ENCODE measurements at places on chromosomes 6 and 20.

- DNase-seq, result no peak
Measured at GRCh38 chr20:34445177-34446065, 70.8 kb upstream of the DYNLRB1 start.

GRCh38 chr20:1904135-1904534 is 8.9 kb downstream of the SIRPA start:
- no peak for DNase-seq

DNA sequence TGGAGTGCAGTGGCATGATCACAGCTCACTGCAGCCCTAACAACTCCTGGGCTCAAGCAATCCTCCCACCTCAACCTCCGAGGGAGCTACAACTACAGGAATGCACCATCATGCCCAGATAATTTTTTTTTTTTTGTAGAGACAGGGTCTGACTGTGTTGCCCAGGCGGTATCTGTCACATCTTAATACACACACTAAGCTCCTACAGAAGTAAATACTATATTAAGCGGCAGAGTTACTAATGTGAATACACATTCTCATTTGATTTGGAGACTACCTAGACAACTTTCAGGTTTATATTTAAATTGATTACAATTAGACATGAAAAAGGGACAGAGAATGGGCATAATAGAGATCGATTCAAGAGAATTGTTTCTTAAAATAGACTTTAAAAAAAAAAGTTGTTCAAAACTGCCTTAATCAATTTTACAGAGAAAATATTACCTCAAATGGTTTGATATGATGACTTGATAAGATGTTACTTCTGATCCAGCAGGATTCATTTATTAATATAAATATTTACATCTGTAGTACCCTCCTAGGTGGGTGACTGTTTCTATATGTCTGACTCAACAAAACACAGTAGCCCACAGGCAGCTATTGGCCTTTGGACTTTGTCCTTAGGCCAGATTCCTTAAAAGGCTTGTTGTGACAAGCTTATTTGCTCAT is 7.1 kb upstream of the LOC128125822 start:
- DNase-seq, result no peak

GRCh38 chr6:37704066-37704465 is 6.4 kb upstream of the MDGA1 start:
- DNase-seq, result no peak

- DNase-seq, result no peak
Measured at GRCh38 chr6:165972139-165972802, 195.4 kb downstream of the TBXT start.

GRCh38 chr6:167569041-167569805 is 244.3 kb downstream of the TTLL2 start:
- DNase-seq, result no peak

All from G401 (cell line).